ENCODE measurements at places on chromosomes 16 and 17.

GRCh38 chr16:59181821-59182420 lies 447.8 kb upstream of the GOT2 start:
- DNase-seq, result no peak

DNA sequence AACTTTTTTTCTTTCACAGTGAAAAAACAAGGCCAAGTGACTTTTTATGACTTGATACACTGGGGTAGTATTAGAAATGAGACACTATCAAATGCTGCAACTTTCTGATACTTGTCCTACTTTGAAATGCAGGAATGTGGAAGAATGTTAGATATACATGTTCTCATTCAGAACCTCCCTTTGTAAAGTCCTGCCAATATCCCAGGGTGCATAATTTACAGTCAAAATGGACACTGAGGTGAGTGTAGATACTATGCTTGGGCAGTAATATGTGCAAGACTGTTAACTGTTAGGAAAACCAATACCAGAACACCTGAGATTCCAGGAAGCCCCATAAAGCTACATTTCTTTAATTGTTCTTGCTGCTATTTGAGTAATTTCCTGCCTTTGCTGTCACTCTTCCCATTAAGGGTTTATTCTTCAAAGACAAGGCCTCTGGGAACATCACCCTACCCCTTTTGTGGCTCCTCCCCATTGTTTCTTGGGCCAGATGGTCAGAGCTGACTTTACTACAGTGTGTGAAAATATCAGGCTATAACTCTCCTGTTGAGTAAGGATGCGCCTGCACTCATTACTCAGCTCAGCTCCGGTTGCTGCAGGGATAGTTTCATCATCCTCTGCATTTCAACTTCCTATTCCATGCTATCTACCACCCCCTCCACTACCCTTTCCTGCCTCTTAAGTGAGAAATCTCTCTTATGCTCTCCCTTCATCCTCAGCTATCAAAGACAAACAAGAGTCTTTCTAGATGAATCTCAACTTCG lies 48.7 kb downstream of the TMEM100 start:
- no peak for DNase-seq

- DNase-seq, result no peak
Observed at GRCh38 chr16:65809627-65810026, 556.9 kb upstream of the CDH5 start.

GRCh38 chr16:80601182-80601581 lies 60.4 kb downstream of the DYNLRB2 start:
- DNase-seq, result no peak

GRCh38 chr17:14052886-14053615 lies 16.3 kb upstream of the COX10 start:
- DNase-seq, result no peak

GRCh38 chr16:50909831-50910735 lies 168.2 kb downstream of the CYLD start:
- DNase-seq, result no peak

DNA sequence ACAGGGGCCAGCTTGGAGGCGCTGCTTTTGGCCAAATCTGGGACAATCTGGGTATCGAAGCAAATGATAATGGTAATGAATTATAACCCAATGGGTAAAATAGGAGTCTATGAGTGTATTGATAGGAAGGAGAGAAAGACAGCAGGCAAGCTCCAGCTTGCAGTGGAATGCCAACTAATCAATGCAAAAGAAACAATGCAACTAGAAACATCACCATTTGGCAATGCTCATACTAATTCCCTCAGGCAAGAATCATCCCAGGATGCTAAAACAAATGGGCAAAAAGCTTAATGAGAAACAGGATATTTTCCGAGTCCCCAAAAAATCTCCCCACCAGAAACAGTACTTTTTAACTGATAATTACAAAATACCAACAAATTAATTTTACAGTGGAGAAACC lies 64.7 kb downstream of the ADCY9 start:
- DNase-seq, result no peak

GRCh38 chr17:6429266-6429665 lies 5.7 kb downstream of the AIPL1 start:
- no peak for DNase-seq

GRCh38 chr16:19512297-19512696 lies 9.6 kb downstream of the GDE1 start:
- DNase-seq, result no peak

DNA sequence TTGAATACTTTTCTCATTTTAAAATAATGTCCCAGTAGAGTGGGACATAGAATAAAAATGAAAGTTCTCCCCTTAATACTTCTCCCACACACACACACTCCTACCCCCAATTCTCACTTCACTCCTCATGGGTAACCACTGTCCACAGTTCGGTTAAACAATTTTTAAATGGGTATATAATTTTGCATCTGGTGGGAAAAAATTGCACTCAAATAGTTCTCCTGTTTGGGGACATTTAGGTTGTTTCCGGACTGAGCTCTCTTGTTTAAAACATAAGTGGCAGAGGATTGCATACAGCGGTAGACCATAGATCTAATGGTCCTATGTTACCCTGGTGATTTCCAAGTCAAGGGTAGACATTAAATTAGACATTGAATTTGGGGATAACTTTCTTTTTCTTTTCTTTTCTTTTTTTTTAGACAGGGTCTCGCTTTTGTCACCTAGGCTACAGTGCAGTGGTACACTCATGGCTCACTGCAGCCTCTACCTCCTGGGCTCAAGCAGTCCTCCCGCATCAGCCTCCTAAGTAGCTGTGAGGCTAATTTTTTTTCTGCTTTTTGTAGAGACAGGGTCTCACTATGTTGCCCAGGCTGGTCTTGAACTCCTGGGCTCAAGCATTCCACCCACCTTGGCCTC lies 138.3 kb downstream of the SOCS1 start:
- DNase-seq, result no peak

GRCh38 chr16:75593825-75594820 lies 27.9 kb downstream of the GABARAPL2 start:
- DNase-seq, result no peak

DNA sequence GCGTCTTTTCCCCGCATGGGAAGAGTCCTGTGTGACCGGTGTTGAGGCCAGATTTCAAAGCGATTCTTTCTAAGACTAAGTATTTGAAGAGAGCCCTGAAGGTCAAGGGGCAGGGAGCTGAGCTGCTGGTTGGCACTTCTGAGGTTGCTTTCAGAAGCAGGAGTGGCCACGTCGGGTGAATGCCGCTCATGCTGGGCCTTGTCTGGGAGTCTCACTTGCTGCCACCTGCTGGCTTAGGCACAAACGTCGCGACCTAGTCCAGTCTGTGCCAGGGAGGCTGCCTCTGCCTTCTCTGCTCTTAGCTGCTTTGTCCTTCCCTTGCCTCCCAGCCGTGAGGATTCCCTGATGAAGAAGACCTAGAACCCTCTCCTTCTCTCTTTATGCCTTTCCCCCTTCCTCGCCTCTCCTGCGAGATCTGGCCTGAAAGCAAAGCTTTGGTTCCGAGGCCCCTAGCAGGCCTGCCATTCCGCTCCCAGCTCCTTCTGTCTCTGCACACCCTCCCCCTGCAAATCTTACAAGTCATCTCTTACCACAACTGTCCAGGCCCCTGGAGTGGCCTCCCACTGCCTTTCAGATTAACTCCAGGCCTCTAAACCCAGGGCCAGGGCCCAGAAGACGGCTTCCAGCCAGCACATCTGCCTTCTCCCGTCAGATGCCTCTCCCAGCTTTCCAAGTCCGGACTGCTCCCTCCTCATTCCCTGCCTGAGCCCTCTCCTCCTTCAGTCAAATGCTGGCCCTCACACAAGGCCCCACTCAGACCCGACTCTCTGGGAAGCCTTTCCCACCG lies 11.4 kb downstream of the CTNS start:
- DNase-seq, result peak; percentile 29

DNA sequence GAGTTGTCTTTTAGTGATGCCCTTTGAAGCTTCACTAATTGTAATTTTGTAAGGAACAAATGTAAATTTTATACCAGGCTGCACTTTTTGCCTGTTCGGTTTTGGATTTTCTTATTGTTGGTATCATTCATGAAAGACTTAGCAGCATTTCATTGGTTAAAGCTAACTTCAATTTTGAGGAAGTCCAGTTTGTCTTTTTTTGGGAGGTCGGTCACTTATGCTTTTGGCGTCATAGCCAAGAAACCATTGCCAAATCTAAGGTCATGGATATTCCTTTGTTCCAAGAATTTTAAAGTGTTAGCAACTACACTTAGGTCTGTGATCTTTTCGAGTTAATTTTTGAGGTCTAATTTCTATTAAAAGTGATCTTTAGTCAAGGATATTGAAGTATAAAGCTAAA lies 77.1 kb downstream of the PRKCA start:
- DNase-seq, result no peak

DNA sequence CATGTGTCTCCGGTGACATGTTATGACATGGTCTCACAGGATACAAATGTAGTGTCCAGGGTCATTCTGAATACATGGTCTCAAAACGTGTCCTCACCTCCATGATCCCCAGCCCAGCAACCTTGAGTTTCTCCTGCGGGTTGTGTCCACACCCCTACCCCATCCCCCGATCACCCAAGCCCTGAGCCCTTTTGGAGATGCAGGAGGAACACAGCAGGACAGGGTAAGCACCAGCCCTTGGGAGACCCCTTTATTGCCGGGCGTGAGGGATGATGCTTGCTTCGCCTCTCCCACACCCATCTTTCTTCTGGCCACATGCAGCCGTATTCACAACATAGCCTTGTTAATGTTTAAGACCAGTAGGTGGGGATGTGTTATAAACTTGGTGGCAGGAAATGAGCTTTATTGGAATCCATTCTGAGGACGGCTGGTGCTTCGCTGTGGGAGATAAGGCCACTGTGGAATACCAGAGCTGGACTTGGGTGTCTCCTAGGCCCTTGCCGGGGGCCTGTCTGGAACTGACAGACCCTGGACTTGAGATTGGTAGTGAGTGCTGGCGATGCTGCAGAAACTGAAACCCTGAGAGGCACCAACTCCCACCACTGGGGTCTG lies 5.5 kb downstream of the TMEM132E start:
- no peak for DNase-seq

DNA sequence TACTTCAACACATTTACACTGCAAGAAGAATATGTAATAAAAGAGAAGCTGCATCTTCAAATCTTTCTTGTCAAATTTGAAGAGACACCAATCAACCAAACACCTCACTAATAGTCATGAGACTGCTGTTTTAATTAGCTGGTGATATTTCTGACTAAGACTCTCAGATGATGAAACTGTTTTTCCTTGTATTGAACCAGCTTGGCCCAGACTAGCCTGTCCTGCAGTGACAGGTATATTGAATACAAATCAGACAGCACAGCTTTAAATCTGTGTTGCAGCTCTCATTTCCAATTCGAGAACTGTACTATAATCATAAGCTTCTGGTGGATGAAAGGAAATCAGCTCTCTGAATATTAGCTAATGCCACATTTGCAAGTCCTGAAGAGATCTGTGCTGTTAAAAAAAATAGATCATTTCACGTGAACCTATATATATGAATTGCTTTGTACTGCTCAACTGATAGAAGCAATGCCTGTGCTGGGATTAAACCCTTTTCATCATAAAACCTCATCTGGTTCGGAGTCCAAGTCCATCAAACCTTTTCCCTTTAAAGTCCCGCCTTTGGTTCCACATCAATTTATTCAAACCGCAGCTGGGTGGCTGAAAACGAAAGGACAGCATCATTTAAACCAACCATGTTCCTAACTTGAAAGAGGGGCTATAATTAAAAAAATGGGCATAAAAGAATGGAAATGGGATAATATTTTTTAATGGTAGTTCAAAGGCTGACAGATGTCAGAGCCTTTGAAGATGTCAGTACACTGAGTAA lies 306.2 kb downstream of the CEP112 start:
- no peak for DNase-seq

- no peak for DNase-seq
Observed at GRCh38 chr17:77440560-77440981, 299.8 kb downstream of the SEC14L1 start.

- DNase-seq, result no peak
Observed at GRCh38 chr16:57624044-57624688, 4.3 kb upstream of the ADGRG1 start.

DNA sequence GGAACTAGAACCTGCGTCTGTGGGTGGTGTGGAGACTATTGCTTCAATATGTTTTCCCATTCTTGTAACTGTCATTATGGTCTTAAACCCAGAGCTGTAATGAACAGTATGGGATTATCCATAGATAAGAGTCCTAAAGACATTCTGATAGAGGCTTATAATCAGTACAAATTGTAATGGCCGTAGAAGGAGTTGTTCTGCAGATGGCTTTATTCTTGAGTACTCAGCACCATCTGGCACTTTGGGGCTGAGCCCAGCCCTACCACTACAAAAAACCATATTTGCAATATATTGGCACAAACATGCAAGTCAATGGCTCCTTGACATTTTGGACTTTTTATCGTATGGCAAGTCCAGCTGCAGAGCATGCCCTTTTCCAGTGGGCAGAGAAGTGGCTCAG lies 150.0 kb downstream of the HS3ST4 start:
- DNase-seq, result no peak

- no peak for DNase-seq
Observed at GRCh38 chr16:17299790-17300189, 171.0 kb downstream of the XYLT1 start.

DNA sequence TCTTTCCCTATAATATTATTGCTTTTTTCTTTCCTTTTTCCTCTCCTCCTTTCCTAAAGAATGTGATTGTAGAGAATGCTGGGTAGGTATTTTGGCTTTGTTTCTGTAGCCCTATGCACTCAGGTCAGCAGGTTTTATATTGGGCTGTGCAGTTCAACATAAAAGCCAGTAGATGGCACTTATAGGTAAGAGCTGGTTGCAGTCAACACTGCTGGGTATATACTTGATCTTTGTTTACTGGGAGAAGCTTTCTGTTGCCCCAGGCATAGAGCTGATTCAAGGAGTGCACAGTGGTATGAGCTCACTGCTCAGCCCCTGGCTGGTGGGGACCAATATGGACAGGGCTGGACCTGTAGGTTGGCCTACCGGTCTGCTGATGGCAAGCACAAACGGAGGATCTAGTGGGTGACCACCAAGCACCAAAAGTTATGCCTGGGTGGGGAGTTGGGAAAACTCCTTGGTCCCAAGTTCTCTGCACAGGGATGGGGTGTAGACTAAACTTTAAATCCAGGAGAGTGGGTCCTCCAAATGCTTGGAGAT lies 378.9 kb downstream of the PMP22 start:
- DNase-seq, result no peak

- DNase-seq, result peak; percentile 46
Observed at GRCh38 chr17:7523033-7523432, 25.8 kb upstream of the TNFSF12 start.

- no peak for DNase-seq
Observed at GRCh38 chr16:8236816-8237215, 353.5 kb downstream of the TMEM114 start.

GRCh38 chr17:63382136-63382535 lies 64.0 kb downstream of the CYB561 start:
- no peak for DNase-seq

- no peak for DNase-seq
Observed at GRCh38 chr17:80832266-80832676, 159.4 kb upstream of the CHMP6 start.

Measured in activated CD4-positive, alpha-beta T cell treated with anti-CD3 and anti-CD28 coated beads for 4 hours (primary cell).